ENCODE measurements at places on chromosomes 7 and 10.

GRCh38 chr7:483656-484355 lies 35.8 kb downstream of the PDGFA start:
- no peak for DNase-seq

DNA sequence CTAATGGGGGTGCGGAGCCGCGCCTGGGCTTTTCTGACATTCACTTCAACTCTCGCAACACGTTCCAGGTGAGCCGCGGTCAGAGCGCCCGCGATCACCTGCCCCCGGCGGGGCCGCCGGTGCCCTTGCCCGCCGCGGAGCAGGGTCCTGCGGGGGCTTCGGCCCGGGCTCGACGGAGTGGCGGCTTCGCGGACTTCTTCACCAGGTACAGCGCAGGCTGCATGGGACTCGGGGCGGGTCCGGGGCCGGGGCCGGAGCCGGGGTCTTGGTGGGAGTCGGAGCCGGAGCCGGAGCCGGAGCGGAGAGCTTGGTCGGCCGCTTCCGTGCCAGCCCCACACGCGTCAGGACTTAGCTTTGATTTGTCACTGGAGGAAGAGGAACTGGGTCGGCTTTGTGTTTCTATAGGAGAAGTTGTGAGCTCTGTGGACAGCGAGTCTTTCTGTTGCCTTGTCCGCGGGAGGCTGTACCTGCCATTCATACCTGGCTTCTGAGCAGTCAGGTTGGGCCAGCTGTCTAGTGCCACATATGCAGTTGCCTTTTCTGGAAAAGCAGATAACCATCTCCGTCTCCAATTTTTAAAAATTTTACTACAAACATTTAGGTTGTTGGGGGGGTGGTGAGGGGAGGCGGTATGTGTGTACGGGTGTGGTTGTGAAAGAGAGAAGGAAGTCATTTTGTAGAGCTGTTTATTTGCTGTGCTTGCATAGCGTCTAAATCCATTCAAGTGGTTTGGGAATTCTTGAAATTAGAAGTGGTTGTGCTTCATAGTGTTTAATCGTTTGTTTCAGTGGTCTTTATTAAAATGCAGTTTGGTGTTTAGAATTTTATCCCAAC lies 1.3 kb downstream of the TBC1D12 start:
- DNase-seq: peak; percentile 61

DNA sequence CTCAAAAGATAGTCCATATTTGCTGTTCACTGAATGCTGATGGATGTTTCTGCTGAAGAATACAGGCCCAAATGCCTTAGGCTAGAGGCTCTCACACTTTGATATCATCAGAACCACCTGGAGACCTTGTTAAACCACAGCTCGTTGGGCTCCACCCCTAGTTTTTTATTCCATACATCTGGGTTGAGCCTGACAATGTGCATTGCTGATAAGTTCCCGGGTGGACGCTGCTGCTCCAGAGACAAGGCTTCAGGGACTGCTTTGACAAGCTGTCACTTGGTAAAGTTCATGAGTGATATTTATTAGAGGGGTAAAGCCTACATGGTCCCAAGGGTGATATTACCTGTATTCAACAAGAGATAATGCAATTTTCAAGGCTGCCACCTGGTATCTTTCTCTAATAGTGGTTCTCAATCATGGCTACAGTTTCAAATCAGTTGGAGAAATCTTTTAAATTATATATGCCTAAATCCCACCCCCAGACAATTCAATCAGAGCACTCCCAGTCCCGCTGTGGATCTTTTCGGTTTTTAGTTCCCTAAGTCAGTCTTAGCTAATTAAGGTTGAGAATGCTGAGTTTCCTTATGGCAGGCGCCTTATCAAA lies 107.1 kb upstream of the GSDME start:
- no peak for DNase-seq

DNA sequence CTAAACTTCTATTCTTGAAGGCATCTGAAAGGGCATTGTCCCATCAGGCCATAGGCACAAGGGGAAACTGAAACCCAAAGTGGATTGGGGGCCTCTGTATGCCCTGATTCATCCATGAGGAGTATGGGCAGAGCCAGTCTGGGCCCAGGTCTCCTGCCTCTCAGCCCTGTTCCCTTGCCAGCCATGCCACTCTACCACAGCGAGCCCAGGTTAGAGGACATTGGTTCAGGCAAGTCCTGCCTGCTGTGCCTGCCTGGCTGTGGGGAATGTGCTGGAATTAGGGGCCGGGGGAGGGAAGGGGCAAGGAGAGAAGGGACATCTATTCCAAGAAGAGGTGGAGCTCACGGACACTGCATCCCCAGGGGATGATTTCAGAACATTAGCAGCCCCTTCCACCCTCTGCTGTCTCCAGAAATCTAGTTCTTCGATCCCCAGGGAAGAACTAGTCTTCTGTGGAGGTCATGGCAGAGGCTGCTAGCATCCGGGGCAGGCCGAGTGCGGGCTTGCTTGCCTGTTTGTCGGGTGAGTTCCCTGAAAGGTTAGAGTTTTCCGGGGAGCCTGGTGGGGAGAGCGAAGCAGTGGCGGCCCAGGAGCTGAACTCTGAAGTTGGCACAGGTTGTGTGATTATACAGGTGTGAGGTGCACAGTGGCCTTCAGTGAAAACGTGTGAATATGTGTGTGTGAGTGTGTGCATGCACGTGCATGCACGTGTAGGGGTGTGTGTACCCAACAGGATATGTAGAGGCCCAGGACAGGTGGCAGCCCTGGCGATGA lies 37.8 kb downstream of the TBATA start:
- DNase-seq: no peak

- DNase-seq: no peak
Measured at GRCh38 chr10:48907730-48908129, 31.9 kb downstream of the LRRC18 start.

GRCh38 chr7:70052691-70053090 lies 454.4 kb downstream of the AUTS2 start:
- DNase-seq: no peak

- no peak for DNase-seq
Measured at GRCh38 chr7:112423987-112424386, 26.3 kb upstream of the IFRD1 start.

DNA sequence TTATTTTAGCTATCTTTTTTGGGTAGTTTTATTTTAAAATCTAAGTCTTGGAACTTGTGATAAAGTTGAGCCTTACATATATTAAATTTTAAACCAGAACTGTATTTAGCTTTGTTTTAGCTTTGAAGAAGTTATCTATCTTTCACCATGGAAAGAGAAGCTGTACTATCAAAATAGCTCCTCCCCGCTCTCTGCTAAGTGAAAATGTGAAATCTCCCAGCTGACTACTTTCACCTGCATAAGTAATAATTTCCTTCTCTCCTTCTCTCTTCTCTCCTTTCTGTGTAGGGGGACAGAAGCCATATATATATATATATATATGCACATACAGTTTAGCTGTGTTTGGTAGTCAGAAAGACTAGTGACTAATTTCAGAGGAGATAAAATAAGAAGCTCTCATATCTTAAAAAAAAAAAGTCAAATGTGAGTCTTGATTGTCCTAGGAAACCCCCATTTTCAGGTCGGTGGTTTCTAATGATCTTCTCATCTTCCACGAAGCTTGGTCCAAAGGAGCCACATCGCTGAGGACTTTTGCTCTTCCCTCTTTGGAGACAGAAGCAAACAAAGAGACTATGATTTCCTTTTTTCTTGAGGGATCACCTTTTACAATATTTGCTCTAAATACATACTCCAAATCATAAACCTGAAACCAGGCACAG lies 30.6 kb upstream of the GDI2 start:
- DNase-seq: no peak

GRCh38 chr10:119505131-119505551 lies 37.4 kb downstream of the RGS10 start:
- DNase-seq: no peak

DNA sequence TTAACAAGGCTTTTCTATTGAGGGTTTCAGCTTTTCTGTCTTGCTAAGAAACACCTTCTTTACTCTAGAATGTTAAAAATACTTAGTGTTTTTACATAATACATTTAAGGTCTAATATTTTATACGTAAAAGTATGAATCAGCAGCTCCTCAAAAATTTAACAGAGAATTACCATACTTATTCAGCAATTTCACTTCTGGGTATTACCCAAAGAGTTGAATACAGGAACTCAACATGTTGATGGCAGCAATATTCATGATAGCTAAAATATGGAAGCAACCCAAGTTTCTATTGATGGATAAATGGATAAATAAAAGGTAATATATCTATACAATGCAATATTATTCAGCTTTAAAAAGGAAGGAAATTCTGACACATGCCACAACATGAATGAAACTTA lies 9.7 kb upstream of the OR13A1 start:
- no peak for DNase-seq

DNA sequence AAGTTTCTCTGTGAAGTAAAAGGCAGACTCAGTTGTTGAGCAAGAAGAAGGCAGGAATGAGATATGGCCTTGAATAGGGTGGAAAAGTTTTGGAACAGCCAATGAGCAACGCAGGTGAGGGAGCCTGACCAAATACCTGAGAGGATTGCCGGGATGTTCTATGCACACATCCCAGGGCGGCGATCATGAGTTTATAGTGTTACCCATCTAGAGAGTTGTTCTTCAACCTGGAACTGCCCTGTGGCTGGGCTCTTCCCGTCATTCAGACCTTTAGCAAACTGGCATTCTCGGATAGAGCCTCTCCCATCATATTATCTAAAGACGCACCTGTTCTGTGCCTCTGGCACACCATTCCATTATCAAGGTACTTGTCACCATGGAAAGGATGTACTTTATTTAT lies 103.0 kb upstream of the KIF5B start:
- no peak for DNase-seq

DNA sequence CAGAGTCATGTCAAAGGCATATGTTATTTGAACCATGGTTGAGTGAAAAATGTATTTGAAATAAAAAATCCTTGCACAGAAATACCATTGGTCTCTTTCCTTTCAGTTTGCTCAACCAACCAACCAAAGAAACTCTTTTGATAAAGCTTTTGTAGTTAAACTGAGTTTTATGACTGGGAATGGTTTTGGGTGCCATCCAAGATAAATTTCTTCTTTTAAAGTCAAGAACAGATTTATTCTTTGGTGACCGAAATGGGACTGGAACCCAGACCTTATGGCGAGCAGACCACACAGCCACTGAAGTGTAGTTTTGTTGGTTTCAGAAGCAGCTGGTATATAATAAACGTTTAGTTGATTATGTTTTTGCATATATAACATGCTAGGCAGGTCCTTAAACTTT lies 2.8 kb upstream of the GALNT17 start:
- no peak for DNase-seq

GRCh38 chr7:90613088-90613498 lies 17.0 kb downstream of the CDK14 start:
- no peak for DNase-seq

DNA sequence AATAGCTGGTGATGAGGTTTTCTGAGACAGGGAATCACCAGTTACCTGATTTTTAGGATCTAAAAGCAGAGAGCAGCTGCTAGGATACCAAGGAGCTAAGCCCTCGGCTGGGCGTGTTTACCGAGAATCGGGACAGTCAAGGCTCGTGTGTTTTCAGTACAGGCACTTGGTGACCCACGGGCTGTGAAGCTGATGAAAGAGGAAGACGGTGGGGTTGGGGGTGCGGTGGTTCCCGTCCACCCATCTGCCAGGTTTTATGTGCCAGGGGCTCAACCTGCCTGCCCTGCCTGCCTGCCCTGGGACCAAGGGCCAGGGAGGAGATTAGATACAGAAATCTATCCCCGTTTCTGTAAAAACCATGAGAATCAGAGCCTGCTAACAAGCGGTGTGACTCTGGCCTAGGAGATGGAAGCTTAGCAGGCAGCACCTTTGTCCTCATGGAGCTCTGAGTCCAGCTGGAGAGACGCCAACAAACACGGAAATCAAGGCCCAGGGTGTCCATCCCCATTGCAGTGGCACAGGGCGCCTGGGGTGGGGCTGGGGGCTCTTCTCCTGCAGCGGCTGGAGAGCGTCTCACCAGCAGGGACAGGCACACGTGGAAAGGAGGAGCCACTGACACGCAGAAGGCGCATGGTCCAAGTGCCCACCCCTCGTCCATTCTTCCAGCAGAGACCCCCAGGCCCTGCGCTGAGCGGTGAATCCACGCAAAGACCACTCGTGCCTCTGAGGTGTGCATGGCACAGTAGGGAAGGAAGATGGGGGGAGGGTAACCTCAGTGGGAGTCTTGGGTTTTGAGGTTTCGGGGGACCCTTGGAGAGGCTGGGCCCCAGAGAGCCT lies 265.0 kb upstream of the TCERG1L start:
- peak; percentile 24 for DNase-seq

DNA sequence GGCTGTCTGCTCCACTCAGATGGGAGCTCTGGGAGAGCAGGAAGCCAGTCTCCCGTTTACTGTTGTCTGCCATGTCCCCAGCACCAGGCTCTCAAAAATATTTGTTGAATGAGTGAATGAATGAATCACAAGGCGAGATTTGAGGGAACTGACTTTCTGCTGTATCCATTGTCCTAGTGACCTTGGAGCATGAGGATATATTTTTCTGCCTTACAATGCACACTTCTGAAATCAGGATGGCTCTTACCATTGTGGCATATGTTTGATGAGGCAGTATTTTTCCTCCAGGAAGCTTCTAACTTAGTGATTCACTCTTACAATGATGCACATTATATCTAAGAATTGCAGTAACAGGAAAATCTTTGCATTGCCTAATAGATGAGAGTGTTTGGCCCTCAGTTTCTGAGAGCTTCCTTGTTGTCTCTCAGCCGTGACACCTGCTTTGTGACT lies 136.4 kb downstream of the RPS24 start:
- no peak for DNase-seq

DNA sequence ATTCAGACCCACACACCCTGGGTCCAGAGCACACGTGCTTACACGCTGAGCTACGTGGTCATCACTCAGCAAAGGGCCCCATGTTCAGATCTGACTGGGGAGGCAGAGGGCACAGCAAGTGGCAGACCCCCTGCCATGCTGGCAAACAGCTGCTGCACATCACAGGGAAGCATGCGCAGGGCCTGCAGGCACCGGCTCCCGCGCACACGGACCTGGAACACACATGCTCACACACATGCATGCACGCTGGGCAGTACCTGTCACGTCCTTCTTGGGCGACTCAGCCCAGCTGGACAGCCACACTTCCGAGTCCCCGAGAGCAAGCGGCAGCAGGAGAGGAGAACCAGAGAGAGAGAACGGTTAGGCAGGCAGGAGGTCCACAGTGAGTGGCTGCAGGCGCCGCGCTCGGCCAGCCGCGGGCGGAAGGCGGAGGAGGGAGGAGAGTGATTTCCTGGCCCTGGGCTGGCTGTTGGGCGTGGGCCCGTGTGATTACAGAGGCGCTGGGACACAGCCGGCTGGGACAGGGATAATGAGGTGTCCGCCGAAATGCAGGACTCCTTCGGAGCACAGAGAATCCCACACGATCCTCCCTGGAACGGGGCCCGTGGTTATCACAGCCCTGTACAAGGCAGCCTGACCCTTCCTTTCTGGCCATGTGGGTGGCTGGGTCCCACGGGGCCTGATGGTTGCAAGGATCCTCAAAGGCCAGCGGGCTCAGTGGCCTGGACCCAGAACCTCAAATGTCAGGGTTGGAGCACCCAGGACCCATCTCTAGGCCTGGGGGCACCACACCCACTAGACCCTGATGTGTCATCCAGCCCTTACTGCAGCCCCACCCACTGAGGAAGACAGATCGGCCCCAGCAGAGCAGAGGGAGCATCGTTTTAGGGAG lies 175.1 kb downstream of the NEURL1 start:
- DNase-seq: no peak

GRCh38 chr10:103612462-103613365 lies 119.2 kb downstream of the NEURL1 start:
- peak; percentile 90 for DNase-seq

GRCh38 chr10:44660271-44660670 lies 250.9 kb upstream of the TMEM72 start:
- DNase-seq: no peak

Data from dorsolateral prefrontal cortex (tissue), 122 donors.